ENCODE measurements at places on chromosomes 5 and 9.

DNA sequence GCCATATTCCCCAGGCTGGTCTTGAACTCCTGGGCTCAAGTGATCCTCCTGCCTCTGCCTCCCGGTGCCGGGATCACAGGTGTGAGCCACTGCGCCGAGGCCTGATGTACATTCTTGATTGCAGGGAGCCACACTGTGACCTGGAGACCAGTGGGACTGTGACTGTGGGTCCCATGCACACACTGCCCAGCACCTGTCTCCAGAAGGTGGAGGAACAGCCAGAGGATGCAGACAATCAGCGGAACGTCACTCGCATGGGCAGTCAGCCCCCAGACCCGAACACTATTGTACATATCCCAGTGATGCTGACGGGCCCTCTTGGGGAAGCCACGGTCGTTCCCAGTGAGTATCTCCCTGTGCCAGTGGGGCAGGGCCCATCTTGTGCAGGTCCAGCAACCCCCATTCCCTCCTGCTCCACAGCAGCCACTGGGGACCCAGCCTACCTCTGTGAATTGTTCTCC, 147.3 kb downstream of the CACNA1B start:
- no peak for DNase-seq

DNA sequence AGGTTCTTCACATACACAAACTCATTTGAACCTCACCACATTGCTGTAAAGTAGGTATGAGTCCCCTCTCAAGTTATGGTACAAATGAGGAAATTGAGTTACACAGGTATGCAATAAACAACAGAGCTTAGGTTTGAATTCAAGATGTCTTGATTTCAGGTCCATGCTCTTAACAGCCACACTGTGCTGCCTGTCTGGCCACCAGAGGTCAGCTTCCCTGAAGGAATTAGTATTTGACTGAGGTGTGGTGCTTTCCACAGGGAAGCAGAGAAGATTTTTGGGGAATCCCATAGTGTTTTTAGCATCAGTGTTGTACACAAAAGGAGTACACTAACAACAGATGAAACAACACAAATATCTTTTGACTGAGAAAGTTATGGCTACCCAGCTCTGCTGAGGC, 94.4 kb upstream of the ITGA1 start:
- no peak for DNase-seq

- DNase-seq = no peak
These were observed 48.5 kb downstream of the MAMDC2 start for GRCh38 chr9:70092190-70092589.

DNA sequence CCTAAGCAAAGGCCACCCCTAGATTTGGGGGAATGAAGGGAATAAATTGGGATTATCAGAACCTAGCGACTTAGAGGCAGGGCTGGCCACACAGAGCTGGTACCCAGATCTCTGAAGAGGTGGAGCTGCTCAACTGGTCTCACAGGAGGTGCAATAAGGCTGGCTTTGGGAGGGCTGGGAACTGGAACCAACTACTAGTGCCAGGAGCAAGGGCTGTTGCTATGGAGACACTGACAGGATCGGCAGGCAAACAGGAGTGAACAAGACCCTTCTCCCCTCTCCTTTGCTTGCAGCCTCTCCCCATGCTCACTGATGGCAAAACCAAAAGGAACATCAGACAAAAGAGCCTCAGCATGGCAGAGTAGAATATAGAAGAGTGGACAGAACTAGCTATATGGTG, 17.0 kb upstream of the WHRN start:
- DNase-seq = no peak

- DNase-seq = no peak
These were observed 639 bp downstream of the AMACR start for GRCh38 chr5:34007201-34007620.

GRCh38 chr5:133938929-133939328, 29.5 kb downstream of the C5orf15 start:
- no peak for DNase-seq

GRCh38 chr5:65535529-65535987, 27.4 kb downstream of the CENPK start:
- no peak for DNase-seq

- no peak for DNase-seq
These were observed 158.3 kb downstream of the KCTD16 start for GRCh38 chr5:144328980-144329379.

DNA sequence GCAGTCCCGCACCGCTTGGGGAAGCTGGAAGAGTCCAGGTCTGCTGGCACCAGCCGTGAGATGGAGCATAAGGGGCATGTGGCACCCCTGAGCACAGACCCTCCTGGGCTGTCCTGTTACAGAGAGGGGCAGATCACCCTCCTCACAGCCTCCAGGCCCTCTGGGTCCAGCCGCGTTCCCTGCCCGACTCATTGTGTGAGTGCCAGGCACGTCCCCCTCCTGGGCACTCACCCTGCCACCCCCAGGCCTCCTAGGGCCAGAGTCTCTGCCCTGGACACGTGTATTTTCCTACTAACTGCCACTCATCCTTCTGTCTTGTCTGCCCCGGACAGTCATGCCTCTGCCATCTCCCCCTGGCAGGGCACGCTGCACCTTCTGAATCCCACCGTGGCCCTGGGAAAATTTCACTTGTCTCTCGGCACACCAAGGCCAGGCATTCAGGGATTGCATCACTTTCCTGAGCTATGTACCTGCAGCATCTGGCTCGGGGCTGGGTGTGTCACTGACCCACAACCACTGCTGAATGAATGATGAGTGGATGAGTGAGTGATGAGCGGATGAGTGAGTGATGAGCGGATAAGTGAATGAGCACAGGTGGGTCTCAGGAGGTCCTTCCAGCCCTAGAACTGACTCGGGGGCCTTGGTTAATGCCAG, 21.5 kb upstream of the FCN1 start:
- no peak for DNase-seq

GRCh38 chr5:142422429-142422828, 97.6 kb upstream of the SPRY4 start:
- no peak for DNase-seq

GRCh38 chr5:33494466-33494865, 53.7 kb downstream of the TARS1 start:
- no peak for DNase-seq

- no peak for DNase-seq
These were observed 144.2 kb upstream of the RAI14 start for GRCh38 chr5:34511915-34512314.

- DNase-seq = no peak
These were observed 95.9 kb upstream of the MVB12B start for GRCh38 chr9:126230692-126231091.

- DNase-seq = no peak
These were observed 100.2 kb downstream of the PIK3R1 start for GRCh38 chr5:68315679-68316271.

- no peak for DNase-seq
These were observed 30.1 kb downstream of the EGR1 start for GRCh38 chr5:138495351-138495750.

DNA sequence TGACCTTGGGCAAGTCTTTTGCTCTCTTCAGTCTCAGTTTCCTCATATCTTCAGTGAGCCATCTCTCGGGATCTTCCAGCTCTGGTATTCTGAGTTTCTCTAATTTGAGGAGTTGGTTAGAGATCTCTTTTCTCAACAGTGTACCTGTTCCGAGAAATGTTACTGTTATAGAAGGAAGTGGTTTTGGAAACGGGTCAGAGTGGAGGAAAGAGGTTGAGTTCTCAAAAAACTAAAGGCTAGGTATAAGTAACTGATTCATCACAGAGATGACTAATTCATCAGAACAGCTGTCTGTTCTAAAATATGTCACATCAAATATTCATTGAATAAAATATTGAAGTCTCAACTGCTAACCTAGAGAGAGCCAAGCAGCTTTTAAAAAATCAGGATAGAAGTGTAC, 106.6 kb downstream of the PALM2AKAP2 start:
- no peak for DNase-seq

DNA sequence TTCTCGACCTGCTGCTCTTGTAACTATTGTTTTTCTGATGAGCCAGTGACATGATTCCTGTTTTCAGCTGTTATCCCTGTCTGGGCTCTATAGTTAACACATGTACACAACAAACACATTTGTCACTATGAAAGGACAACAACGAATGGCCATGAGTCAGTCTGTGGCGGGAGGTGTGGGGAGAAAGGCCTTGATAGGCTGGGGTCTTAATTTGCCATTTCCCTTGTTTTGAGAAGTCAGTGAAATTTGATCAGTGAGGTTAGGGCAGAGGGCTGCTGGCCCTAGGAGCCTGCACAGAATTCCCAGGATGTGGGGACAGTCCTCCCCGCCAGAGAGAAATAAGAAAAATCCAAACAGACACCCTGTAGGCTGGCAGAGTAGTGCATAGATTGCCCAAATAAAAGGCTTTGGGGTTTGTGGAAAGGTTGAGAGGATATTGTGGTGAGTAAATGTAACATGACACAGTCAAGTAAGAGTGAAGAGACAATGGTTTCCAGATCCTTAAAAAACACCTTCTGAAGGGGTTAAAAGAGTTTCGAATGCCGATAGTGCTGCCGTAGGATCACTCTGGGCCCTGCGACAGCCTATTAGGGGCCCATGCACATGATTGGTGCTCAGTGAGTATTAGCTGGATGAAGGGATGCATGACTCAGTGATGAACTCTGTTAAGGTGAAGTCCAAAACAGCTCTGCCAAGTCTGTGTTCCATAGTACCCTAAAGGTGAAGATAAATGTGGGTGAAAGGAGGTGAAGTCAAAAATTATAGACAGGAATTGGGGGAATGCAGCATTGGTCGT, 110.9 kb upstream of the PRRC1 start:
- no peak for DNase-seq

DNA sequence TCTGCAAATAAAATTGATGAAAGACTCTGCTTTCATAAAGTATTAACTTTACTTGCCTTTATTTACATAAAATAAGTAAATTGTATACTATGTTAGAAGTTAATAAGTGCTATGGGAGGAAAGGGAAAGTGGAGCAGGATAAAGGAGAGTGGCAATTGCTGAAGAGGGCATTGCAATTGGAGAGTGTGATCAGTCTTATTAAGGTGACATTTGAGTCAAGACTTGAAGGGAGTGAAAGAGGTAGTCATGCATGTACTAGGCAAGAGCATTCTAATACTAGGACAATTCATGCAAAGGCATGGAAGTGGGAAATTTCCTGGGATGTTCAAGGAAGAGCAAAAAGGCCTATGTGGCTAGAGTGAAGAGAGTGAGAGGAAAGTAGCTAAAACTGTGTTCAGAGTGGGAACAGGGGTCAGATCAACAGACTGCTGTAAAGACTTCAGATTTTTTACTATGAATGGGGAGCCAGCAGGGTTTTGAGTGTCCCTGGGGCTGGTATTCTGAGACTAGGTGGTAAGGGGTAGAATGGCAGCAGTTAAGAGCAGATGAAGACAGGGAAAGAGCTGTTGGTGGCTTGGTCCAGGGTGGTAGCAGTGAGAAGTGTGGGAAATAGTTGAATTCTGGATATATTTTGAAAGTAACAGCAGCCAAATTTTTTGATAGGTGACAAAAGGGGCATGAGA, 182.3 kb upstream of the RIOK2 start:
- no peak for DNase-seq

GRCh38 chr9:74953235-74953751, 581 bp upstream of the C9orf40 start:
- no peak for DNase-seq

GRCh38 chr5:69211200-69211599, 21.8 kb downstream of the CENPH start:
- no peak for DNase-seq

DNA sequence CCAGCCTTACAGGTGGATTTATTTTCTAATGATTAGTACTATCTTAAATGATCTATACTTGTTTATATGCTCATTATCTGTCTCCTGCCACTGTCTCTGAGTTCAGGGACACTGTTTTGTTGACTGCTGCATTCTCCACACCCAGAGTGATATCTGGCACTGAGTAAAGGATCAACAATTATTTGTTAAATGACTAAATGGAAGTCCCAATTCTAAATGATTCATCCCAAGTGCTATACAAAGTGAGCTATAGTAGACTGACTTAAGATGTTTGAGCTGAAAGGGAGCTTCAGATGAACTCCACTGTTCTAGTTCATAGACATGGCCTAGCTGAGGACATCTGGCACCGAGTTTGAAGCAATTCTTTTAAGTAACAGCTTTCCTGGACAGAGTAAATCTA, 40.5 kb downstream of the ITGA2 start:
- no peak for DNase-seq
